Activated naive CD8-positive, alpha-beta T cell treated with anti-CD3 and anti-CD28 coated beads for 36 hours (primary cell): ENCODE measurements at places on chromosomes 1 and 21. TPM values are rescaled to one million over a fixed set of nuclear protein-coding genes. Genes with fewer than 3 reads are reported as not detected.

The HPDL gene
- total RNA-seq = 51.8 TPM

The BMP8A gene
- 0.14 TPM for total RNA-seq

The KLF17 gene
- total RNA-seq = not detected

The CD1C gene
- 0.24 TPM for total RNA-seq

The SLC30A10 gene
- not detected for total RNA-seq

The NFASC gene
- total RNA-seq = 0.37 TPM

The LIPI gene
- not detected for total RNA-seq
